ENCODE measurements at places on chromosomes 16 and 17.

GRCh38 chr17:77231076-77231871 is 90.5 kb downstream of the SEC14L1 start:
- DNase-seq: no peak

DNA sequence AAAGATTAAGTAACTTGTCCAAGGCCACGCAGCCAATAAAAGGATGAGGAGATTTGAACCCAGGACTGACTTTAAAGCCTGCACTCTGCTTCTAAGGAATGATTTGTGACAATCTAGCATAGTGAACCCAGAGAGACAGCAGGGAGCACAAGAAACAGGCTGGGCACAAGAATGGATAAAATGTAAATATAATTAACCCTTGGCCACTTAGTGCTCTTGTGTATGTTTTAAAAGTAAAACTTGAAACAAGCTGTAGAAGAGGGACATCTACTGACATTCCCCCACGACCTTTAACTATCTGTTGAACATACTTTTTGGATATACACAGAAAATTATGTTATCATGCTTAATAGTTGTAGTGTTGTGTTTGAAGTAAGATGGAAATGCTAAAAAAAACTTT is 141.9 kb upstream of the PMFBP1 start:
- no peak for DNase-seq

- no peak for DNase-seq
Observed at GRCh38 chr17:17924857-17925250, 47.3 kb downstream of the TOM1L2 start.

GRCh38 chr17:48546924-48547807 is 2.3 kb upstream of the HOXB2 start:
- DNase-seq: peak; percentile 64

DNA sequence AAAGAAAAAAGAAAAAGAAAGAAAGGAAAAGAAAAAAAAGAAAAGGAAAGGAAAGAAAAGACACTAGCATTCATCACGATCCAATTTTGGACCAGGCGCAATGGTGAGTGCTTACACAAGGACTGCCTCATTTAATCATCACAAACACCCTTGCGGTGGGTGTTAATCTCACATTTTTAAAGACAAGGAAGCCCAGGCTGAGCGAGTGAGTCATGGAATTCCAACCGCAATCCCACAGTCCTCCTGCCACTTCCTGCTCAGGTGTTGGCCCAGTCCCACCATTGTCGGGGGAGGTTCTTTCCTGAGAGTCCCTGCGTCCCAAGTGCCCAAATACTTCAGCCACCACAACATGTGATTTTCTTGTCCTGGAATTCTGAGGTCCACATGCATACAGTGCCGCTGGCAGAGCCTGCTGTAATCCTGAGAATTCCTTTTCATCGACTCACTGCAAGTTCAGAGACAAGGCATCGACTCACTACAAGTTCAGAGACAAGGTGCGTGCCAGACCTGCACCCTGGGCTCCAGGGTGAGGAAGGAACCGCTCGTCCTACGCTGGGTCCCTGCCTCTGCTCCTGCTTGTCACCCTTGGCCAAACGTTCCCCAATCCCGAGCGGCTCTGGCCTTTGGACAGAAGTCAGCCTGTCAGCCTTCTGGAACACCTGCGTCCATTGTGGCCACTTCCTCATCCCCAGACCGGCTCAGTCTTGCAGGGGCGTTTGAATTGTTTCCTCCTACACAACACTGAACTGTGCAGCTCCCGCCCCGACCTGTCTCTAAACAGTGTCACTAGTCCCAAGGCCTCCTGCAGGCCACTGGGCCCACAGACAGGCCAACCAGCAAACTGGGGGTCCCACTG is 5.8 kb downstream of the ZG16B start:
- DNase-seq: peak; percentile 41

GRCh38 chr17:50210240-50211225 is 9.1 kb upstream of the COL1A1 start:
- DNase-seq: no peak
